ENCODE measurements at places on chromosomes 5 and 9. TPM values are rescaled to one million over a fixed set of nuclear protein-coding genes. Genes with fewer than 3 reads are reported as not detected.
A peak's percentile ranks its signal among the peaks of the same experiment; 100 is the strongest.

DNA sequence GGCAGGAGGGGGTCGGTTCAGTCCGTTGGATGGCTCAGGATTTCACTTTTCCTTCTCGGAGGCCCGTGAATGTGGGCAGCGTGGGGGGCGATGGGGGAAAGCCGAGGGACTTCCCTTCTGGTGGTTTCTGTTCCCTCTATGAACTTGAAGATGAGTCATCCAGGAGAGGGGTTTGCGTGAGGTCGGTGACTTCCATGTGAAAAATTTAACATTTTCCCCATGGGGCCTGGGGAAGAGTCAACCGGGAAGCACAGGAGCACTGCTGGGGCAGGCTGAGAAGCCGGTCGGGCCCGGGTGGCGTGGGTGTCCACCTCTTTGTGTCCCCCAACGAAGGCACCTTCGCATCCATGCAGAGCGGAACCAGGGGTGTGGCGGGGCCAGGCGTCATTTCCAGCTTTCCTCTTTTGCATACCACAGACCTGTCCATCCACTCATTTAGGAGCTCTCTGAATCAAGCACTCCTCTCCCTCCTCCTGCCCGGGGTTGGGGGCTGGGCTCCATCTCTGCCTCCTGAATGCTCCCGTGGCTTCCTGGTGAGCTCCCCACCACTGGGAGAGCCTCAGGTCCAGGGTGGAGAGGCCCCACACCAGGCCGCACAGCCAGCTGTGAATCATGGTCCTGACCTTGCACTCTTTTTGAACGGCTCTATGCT lies 68.4 kb downstream of the ANKRD33B start:
- DNase-seq = no peak

DNA sequence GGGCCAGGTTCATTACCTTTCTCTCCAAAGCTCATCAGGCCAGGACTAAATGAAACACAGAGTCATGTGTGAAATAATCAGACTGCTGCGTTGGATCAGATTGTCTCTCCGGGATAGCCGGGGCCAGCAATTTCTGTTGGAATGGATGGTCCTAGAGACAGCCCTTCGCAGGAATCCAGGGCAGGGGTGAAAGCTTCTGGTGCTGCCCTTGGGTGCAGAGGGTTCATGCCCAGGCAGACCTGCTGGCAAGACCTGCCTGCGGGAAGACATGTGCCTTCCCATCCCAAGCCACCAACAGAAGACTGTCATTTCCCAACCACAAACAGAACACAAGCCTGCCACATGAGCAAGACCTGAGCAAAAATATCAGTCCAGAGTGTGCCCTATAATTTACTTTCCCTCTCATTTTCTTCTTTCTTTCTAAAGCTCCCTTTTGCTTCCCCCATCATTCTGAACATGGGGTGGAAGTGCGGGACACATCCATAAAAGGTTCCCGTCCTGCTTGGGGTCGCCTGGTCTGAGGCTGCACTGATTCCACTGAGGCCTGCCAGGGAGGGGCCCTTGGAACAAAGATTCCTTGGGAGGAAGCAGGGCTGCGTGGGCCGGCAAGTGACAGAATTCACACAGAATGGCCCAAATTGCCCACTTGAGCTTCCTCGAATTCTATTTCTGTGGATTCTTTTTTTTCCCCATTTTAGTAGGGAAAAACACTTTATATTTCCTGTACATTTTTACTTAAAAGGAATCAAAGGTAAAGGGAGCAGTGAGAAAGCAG lies 57.3 kb downstream of the UBE2QL1 start:
- DNase-seq = no peak

DNA sequence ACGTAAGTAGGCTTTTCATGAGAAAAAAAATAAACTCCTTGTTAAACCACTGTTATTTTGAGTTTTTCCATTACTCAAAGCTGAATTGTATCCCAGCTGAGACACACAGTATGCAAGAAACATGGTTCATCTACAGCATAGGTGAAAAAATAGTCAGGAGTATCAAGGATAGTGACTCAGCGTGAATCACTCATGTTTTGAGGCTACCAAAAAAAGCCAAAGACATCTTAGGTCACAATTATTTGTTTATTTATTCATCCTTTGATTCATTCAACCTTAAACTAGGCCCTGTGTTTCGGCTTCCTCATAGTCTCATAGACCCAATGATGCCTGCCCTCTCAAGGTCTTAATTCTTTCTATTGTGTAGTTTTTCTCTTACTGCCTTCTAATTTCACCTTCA lies 32.9 kb upstream of the STX17 start:
- DNase-seq = no peak

Gene LHX3
- polyA plus RNA-seq = not detected

Gene FAM221B
- polyA plus RNA-seq = 0.54 TPM

Gene CCL27
- polyA plus RNA-seq = not detected

DNA sequence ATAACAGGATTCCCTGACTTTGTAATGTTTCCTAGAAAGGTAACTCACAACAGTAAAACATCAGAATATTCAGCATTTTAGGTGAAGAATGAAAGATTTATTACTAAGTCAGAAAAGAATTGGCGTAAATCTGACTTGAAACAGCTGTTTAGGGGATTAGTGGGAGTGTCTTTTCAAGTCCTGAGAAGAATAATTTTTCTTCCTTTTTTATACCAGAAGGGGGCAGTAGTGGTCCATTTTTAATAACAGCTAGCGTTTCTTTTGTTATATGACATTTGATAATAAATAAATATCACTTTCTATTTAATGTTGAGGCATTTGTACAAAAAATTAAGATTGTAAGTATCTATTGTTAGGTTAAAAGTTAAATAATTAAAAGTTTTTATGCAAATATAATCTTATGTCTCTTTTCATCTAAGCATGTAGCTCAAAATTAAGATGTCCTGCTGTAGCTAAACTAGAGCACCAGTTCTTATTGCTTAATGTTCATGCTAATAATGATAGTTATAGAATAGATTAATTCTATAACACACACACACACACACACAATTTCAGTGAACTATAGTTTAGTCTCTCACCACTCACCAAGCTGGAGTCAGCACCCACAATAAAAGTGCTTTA lies 258.7 kb upstream of the ARRDC3 start:
- peak; percentile 38 for DNase-seq

DNA sequence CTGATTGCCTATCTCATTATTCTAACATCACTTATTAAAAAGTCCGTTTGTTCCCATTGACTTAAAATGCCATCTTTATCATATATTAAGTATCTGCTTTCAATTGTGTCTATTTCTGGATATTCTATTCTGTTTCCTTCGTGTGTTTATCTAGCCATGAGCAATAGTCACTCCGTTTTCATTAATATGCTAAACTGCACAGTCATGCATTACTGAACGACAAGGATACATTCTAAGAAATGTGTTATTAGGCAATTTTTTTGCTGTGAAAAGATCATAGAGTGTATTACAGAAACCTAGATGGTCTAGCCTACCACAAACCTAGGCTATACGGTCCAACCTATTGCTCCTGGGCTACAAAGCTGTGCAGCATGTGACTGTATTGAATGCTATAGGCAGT lies 482.9 kb downstream of the IRX1 start:
- DNase-seq = no peak

- DNase-seq = no peak
Measured at GRCh38 chr9:6567140-6567591, 78.4 kb downstream of the GLDC start.

- DNase-seq = no peak
Measured at GRCh38 chr9:73426269-73426668, 274.6 kb downstream of the ANXA1 start.

Gene CCT5
- 194 TPM for polyA plus RNA-seq

GRCh38 chr9:70046274-70047070 lies 2.8 kb downstream of the MAMDC2 start:
- no peak for DNase-seq

GRCh38 chr5:36599986-36600779 lies 6.2 kb upstream of the SLC1A3 start:
- DNase-seq = no peak

Gene PCDHGC5
- 0.85 TPM for polyA plus RNA-seq

Gene LRRC26
- polyA plus RNA-seq = 0.28 TPM

DNA sequence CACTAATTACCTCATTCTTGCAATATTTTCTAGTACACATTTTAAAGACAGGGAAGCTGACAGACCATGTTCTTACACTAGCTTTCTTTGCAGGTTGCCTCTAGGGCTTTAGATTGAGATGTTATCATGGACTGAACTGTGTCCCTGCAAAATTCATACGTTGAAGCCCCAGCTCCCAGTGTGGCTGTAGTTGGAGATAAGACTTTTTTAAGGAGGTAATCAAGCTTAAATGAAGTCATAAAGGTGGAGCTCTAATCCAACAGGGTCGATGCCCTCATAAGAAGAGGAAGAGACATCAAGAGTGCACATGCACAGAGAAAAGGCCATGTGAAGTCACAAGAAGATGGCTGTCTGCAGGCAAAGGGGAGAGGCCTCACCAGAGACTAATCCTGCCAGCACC lies 471.2 kb upstream of the ACTBL2 start:
- no peak for DNase-seq

GRCh38 chr5:89535411-89535810 lies 652.4 kb upstream of the MEF2C start:
- no peak for DNase-seq

Gene FAM78A
- polyA plus RNA-seq = 8.2 TPM

- DNase-seq = no peak
Measured at GRCh38 chr5:101292199-101292598, 389.1 kb upstream of the ST8SIA4 start.

DNA sequence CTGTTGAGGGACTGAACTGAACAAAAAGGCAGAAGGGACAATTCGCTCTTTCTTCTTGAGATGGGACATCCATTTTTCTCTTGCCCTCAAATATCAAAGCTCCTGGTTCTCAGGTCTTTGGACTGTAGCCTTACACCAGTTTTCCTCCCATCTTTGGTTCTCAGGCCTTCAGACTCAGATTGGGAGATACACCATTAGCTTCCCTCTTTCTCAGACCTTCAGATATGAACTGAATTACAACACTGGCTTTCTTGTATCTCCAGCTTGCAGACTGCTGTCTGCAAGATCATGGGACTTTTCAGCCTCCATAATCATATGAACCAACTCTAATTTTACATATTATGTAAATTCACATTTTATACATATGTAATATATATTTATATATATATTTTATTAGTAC lies 12.6 kb upstream of the CCNG1 start:
- no peak for DNase-seq

DNA sequence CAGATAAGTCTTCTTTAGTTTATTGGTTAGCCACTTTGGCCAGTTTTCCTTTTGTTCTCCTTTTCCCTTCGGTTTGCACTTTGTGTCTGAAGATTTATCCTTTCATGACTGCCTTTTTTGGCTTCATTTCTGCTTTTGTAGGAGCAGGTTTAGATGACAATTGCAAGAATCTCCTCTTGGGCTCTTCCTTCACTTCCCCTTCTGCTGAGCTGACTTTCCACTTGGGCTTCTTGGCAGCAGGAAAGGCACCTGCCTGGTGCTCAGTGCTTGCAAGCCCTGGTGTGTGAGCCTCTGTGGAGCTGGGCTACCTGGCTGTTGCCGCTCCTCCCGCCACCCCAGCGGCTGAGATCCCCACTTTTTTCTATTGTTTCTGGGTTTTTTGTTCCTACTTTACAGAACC lies 7.3 kb downstream of the CCDC112 start:
- DNase-seq = no peak

Gene KCNV2
- polyA plus RNA-seq = 0.19 TPM

DNA sequence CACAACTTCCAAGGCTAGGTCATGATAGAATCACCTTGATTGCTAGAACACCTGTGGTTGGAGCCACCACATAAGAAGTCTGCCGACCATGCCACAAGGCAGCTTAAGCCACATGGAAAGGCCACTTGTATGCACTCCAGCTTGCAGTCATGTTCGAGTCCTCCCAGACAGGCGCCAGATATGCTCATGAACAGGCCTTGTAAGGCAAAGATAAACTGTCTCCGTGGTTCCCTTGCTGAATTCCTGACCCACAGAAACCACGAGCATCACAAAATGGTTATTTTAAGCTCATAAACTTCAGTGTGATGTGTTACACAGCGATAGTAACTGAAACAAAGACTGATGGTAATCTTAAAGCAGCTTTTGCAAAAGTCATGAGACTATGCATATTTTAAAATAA lies 188.4 kb upstream of the DAPK1 start:
- no peak for DNase-seq

Gene SUSD3
- 9.4 TPM for polyA plus RNA-seq

- no peak for DNase-seq
Measured at GRCh38 chr5:90054612-90055011, 354.9 kb downstream of the CETN3 start.

Data from right lung (tissue), 10 donors.